ENCODE measurements at places on chromosomes 3 and 15. TPM values are rescaled to one million over a fixed set of nuclear protein-coding genes. Genes with fewer than 3 reads are reported as not detected.

The BCHE gene
- total RNA-seq, result 78.5 TPM

The CNTN3 gene
- total RNA-seq, result not detected

The ARRDC4 gene
- 6.3 TPM for total RNA-seq

The P2RY14 gene
- total RNA-seq, result not detected

DNA sequence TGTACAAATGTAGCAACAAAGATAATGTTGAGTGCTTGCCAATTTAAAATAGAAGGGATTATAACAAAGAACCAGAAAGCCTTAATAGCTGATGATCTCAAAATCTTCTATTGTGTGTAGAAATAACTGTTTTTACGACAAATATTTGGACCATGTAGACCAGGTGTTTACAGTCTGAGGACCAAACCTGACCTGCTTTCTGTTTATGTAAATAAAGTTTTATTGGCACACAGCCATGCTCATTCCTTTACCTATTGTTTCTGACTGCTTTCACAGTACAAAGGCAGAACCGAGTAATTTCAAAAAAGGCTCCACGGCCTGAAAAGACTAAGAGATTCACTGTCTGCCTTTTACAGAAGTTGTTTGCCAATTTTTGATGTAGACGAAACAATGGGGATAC lies 91.8 kb downstream of the GOLIM4 start:
- no peak for DNase-seq

GRCh38 chr3:34920806-34921205 lies 718.5 kb upstream of the ARPP21 start:
- DNase-seq, result no peak

- peak; percentile 18 for DNase-seq
Observed at GRCh38 chr15:58952751-58953150, 19.3 kb upstream of the SLTM start.

DNA sequence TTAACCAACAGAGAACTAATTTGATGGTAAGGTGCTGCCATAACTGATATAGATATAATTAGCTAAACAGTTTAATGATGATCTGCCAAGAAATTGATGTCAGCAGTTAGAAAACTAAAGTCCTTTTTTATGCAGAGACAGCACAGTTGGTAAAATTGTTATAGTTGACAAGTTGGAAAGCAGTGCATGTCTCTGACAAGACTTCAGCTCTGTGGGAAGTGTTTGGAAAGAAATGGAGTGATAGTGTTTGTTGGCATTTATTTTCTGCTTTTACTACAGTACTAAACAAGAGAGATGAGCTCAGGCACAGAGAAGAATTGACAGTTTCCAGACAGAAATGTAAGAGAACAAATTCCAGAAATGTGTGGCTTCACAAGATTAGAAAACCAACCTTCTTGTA lies 523.5 kb upstream of the BCHE start:
- no peak for DNase-seq

DNA sequence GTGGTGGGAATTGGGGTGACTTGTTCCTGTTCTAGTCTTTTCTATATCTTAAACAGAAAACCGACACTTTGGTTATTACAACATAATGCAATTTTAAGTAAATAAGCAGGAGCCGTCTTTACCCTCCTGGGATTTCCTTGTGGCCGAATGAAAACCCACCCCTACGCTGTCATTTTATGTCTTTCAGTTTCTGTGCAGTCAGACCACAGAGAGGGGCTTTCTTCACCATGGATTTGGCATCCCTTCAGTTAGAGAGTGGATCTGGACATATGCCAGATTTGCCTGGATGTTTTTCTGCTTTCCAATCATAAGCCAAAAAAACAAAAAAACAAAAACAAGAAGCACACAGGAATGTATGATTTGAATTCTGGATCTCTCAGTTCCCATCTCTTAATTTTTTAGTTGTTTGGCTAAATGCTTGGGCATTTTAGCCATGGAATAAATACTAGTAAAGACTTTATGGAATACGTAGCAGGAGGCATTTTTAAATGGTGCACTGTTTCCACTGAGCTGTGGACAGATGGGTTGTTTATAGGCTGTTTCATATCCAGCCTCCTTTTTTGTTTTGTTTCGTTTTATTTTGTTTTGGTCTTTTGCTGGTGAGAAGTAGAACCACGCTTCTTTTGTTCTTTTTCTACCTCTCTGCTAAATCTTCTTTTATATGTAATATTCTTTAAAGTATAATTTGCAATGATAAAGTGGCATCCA lies 272.9 kb downstream of the FEZF2 start:
- no peak for DNase-seq

GRCh38 chr3:39290255-39290654 lies 10.4 kb upstream of the CX3CR1 start:
- no peak for DNase-seq

- DNase-seq, result peak; percentile 70
Observed at GRCh38 chr3:10370429-10370828, 49.5 kb upstream of the SEC13 start.

DNA sequence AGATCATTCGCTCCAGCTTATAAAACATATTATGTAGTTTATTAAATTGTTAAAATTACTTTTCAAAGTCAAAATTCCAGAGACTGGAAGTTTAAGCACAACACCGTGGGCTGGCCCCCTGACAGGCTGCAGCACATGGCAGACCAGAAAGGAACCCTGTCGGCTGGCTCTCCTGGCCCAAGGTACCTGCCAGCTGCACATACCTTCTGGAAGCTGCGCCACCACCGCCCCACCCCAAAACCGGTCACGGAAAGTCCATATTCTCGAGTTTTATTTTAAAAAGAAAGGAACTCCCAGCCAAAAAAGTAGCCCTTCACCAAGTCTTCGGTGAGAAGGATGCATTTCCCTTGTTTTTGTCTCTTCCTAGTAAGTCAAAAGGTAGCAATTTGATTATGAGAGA lies 94.6 kb downstream of the FOXP1 start:
- no peak for DNase-seq

GRCh38 chr3:188649521-188649920 lies 495.6 kb downstream of the LPP start:
- DNase-seq, result no peak

DNA sequence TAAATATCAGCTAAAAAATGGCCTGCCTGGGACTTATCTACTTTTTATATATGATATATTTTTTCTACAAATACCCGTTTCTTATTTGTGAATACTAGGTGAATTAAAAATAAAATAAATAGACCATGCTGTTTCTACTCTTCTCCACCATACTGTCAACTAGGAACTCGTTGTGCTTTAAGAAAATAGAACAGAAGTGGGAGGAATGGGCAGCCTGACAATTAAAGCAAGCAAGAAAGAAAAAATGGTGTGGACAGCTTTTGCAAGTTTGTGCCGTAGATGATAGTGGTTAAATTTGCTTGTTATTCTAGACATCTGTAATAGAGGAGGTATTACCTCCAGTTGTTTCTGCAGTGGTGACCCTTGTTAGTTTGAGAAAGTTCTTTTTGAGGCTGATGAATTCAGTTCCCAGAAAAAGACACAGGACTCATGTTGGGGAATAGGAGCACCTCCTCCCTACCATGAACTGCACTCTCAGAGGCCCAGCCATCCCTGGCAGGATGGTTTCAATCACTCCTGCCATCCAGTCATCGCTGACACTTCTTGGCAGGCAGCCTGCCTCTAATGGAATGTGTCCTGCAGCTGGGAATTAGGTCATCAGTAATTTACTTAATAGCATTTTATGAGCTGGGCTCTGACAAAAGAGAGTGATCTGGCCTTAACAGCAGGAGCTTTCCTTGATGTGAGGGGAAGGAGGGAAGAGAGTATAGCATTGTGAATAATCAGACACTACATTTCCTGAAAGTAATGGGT lies 105.0 kb upstream of the GAP43 start:
- DNase-seq, result peak; percentile 61

- DNase-seq, result no peak
Observed at GRCh38 chr15:68096099-68096498, 42.0 kb downstream of the PIAS1 start.

DNA sequence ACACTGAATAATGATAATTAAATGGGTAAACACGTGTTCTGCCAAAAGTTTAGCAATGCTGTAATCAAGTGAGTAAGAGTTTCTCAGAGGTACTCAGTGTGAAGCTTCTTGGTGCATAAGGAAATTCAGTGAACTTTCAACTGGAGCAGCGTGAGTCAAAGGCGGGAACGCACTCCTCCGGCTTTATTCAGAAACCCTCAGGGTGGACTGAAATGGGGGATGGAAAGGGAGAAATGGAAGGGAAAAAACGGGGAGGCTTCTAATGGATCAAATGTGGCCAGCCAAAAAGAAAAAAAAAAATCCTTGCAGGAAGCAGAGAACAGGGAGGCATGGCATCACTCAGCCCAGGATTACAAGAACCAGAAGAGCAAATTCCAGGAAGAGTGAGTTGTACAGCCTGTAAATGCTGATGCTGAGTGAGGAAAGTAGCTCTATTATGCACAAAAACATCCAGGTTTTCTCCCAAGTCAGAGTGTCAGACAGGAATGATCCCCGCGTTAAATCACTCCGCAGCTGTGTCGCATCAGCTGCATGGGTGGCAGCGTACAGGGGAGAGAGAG lies 85.3 kb downstream of the ASB7 start:
- DNase-seq, result no peak

- DNase-seq, result no peak
Observed at GRCh38 chr3:98600412-98601095, 7.1 kb upstream of the CPOX start.

- no peak for DNase-seq
Observed at GRCh38 chr3:98034036-98034435, 1.1 kb downstream of the GABRR3 start.
